ENCODE measurements at places on chromosomes 3 and 15.

DNA sequence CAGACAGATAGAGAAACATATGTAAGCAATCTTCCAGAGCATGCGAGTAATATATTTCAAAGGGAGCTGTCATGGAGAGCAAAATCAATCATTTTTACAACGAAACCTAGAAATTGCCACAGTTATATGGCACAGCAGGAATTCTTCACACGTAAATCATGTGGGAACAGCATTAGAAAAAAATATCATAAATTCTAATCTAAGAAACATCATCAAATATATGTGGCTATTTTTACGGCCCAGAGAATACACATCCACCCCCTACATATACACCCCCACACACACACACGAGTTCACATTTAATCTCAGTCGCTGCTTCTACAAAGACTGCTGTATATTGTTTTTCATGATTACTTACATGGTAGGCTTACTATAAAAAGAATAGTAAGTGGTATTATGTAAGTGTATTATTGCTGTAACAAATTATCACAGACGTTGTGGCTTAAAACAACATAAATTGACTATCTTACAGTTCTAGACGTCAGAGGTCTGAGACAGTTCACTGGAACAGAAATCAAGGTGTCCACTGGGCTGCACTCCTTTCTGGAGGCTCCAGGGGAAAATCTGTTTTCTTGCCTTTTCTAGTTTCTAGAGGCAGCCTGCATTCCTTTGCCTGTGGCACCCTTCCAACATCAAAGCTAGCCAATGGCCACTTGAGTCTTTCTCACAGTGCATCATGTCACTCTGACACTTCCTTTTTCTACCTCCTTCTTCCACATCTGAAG, 363.3 kb downstream of the ULK4 start:
- DNase-seq, result no peak

GRCh38 chr3:108114423-108115065, 23.7 kb upstream of the CD47 start:
- DNase-seq, result no peak

DNA sequence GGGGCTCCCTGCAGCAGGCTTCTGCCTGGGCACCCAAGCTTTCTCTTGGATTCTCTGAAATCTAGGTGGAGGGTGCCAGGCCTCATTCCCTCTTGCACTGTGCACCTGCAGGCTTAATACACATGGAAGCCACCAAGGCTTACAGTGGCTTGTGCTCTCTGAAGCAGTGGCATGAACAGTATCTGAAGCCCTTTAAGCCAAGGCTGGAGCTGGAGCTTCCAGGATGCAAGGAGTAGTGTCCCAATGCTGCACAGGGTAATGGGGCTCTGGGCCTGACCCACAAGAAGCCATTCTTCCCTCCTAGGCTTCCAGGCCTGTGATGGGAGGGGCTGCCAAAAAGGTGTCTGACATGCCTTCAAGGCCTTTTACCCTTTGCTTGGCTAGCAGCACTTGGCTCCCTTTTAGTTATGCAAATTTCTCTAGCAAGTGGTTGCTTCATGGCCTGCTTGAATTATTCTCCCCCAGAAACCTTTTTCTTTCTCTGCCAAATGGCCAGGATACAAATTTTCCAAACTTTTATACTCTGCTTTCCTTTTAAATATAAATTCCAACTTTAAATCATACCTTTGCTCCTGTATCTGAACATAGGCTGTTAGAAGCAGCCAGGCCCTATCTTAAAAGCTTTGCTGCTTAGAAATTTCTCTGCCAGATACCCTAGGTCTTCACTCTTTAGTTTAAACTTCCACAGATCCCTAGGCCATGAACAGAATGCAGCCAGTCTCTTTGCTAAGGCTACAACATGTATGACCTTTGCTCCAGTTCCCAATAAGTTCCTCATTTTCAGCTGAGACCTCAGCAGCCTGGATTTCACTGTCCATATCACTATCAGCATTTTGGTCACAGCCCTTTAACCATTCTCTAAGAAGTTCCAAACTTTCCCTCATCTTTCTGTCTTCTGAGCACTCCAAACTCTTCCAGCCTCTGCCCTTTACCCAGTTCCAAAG, 201.1 kb upstream of the LRRFIP2 start:
- no peak for DNase-seq

DNA sequence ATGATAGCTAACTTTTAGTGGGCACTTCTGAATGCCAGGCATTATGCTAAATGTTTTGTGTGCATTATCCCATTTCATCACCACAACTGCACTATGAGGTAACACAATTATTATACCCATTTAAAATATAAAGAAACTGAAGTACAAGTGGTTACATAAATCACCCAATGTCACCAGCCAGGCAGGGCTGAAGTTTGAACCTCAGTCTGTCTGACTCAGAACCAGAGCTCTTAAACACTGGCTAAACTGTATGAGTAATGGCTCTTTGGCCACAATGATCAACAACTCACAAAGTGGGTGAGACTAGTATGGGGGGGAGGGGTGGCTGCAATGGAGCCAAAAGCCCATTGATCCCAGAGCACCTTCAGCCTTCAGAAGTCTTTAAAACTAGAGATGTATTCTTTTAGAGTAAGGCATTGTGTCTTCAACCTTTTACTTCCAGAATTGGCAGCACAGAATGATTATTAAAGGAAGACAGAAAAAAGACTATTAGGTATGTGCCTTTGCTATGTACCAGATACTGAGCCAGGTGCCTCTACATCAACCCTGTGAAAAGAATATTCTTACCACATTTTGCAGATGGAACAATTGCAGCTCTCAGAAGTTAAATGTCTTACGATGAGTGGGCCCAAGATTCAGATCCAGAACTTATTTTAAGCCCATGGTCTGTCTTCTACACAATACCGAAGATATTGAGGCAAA, 166.9 kb downstream of the UACA start:
- DNase-seq, result no peak

DNA sequence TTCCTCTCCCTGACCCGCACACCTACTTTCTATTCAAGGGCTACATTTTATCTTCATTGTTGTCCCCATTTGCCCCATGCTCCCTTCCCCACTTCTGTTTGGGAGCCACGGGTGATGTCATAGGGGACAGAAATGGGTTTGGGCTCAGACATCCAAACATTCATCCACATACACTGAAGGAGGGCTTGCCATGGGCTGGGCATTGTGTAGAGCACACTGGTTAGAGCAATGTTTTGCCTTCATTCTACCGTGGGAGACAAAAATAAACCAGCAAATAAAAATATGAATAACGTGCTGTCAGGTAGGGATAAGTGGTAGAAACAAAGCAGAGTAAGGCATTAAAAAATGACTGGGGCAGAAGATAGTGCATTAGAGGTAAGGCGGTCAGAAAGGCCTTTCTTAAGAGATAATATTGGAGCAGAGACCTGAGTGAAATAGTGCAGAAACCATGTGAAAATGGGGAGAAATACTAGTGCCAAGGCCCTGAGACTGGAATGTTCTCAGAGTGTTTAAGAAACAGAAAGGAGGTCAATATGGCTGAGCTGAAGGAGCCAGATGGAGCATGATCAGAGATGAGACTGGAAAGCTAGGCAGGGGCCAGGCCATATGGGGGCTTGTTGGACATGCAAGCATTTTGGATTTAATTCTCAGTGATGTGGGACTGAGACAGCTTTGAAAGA, 40.9 kb upstream of the CLSTN2 start:
- DNase-seq, result no peak

GRCh38 chr3:18652781-18653180, 227.6 kb upstream of the SATB1 start:
- no peak for DNase-seq

GRCh38 chr15:63156755-63157117, 541 bp downstream of the RPS27L start:
- DNase-seq, result no peak

- no peak for DNase-seq
Observed at GRCh38 chr3:194087995-194088855, 47.7 kb upstream of the HES1 start.
